Activated T-helper 1 cell treated with anti-CD3 and anti-CD28 coated beads, Interleukin-12 subunit alpha, Interleukin-12 subunit beta, Interleukin-2, Interleukin-4 antibody, amounts not matched to agents 30 ng/mL and 10 ng/mL and 1 ng/mL, durations not matched to agents 14 hours and 24 hours and 36 hours (primary cell): ENCODE measurements at places on chromosomes 1 and 21.

DNA sequence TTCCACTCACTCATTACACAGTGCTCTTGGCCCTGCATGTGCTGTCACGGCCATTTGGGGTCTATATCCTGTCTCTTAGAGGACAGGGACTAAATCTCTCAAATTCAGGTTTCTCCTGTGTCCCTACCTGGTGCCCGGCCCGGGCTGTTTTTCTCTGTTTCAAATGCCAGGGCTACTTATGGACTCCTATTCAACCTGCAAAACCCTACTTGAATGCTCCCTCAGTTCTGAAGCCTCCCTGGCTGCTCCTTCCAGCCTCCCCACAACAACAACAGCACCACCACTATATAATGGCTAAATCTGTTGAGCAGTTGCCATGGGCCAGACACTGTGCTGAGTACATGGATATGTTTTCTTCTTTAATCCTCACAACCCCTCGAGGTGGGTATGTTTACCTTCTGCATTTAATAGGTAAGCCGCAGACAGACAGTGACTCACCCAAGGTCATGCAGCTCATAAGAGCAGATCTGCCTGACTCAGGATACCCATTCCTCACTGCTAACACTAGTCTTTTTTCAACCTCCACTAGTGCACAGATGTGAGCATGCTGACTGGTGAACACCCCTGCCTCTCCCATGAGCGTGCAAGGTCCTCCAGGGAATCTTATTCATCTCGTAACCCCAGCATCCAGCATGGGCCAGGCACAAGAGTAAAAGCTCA is 29.9 kb downstream of the DHRS3 start:
- no peak for DNase-seq

DNA sequence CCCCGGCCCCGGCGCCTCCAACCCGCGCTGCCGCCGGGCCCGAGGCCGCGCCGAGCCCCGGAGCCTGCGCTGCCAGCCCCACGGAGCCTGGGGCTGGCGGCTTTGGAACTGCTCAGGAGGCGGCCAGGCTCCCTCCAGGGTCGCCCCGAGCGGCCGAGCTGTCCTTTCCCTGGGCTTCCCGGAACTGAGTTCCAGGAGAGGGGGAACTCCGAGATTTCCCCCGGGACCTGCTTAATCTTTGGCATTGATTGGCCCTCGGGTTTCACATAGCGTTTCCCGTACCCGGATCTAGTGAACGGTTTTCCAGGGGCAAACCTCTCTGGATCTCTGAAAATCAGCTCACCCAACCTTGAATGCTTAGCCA is 504 bp downstream of the H6PD start:
- no peak for DNase-seq

- DNase-seq: no peak
Measured at GRCh38 chr1:184788970-184789369, 34.3 kb upstream of the EDEM3 start.

DNA sequence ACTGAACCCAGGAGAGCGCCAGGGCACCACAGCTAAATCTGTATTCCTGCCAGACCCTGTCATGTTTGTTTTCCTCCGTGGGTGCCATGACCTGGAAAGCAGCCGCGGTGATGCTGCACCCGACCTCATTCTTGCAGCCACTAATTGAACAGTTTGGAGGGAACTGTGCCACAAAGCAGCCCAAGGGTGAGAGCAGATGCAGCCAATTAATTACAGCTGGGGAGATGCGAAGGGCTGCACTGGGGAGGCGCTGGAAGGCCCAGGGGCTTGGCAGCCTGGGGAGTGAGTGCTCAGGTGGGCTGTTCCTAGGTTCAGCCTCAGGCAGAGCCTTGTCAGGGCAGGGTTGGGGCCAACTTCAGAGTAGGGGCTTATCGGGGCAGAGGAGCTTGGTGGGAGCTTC is 158.4 kb upstream of the CD34 start:
- no peak for DNase-seq

DNA sequence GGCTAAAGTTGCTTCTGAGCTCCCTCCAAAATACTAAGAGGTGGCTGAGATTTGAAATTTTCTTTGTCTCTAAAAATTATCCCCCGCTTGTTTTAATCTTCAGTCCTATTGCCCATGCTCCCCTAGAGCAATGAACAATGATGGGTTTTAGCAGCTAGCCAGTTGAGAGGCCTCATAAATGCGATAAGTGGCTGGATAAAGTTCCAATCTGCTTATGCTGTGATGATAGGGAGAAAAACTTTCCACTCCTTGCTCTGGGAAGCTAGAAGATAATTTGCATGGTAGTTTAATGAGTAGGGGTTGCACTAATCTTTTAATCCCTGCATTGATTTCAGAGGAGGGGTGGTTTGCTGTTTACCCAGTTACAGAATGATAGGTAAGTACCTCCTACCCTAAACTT is 9.6 kb upstream of the PRPF3 start:
- DNase-seq: no peak

- no peak for DNase-seq
Measured at GRCh38 chr1:197392541-197392940, 124.5 kb downstream of the CRB1 start.
